Activated gamma-delta T cell (primary cell): ENCODE measurements at places on chromosomes 11 and 22.

DNA sequence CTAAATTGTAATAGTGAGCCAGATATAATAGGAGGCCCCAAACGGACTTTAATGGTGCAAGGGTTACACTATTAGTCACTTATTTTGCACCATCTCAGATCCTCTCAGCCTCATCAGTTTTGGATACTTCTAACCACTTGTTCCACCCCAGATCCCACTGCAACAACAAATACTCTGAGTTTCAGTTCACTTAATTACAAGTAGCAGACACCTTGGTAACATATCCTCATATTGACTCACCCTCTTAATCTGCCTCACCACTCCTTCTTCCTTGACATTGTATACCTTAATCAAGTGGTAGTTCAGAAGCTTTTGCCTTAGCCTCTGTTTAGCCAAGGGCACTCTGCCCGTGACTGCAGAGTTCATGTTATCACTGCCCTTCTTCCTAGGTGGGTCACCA, 256.1 kb upstream of the UBASH3B start:
- DNase-seq = no peak

GRCh38 chr11:80925321-80925720, 1484.5 kb upstream of the TENM4 start:
- DNase-seq = no peak

DNA sequence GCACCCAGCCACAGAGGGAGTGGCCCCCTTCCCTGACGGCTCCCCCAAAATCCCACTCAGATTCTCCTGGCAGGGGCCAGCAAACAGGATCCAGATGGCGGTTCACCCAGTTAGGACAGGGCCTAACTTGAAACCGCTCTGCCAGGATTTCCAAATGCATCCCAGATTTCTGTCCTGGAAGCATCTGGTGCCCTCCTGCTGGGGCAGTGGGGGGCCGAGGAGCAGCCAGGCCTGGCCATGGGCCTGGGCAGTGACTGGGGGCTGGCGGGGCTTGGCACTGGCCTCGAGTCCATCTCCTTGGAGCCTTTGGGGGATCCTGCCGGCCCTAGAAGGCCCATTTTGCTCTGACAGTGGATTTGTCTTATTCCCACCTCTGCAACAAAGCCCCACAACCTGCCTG, 17.9 kb upstream of the EMID1 start:
- no peak for DNase-seq

DNA sequence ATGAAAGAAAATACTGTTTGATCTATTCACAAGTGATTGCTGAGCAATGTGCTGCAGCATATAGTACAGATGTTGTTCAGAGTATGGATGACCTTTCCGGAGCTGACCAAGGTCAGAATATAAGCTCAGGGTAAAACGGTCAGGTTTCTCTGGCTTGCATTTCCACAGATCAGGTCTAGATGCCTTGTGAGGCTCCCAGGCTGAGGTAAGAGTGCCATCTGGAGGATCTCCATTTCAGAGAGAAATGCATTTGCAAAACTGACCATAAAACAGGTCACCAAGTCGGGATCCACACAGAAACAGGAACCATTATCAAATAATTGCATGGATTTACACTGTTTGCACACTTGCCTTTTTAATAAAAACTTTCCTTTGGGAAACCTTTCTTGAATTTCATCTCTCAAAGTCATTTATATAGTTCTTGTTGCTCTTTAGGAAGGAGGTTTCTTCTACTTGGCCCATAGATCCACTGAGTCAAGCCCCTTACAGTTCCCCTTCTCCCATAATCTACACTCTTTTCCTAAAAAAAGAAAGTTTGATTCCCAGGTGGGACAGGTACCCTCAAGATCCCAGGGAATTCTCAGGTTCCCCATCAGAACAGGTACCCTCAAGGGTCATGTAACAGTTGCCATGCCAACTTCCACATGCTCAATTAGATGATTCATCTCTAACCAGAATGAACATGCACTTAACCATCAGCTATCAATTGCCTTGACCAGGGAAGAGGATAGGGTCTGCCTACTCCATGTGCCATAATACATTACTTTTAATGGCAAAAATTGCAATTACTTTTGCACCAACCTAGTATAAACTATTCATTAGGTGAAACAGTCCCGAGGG, 25.0 kb upstream of the TMPRSS5 start:
- DNase-seq = no peak

DNA sequence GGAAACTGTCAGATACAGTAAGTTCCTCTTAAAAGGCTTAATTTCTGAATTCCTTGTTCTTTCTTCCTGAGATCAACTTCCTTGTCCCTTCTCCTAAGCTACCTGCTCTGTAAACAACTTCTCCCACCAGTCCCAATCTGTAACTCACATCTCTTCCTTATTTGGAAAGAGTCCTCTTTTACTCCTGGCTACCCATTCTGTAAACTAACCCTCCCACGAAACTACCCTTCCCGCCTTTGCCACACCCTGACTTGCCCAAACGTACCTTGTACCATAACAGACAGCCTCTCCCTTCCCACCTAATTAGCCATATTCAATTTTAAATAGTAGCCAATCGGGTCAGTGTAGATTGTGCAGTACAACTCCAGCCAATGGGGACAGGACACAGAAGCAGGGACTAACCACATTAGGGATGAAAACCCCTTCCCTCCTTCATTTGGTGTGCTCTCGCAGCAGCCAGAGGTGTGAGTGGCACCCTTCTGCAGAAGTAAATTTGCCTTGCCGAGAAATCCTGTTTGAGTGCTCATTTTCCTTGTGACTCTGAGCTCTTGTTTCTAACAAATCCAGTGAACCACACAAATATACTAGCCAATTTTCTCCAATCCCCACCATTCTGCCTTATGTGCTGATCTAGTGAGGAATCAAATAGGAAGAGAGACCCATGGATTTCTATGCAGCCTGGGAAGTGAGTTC, 49.5 kb downstream of the ZNF280B start:
- DNase-seq = no peak

- DNase-seq = no peak
These were observed 37.3 kb upstream of the MYH9 start for GRCh38 chr22:36424901-36425579.

- no peak for DNase-seq
These were observed 212.6 kb downstream of the DBX1 start for GRCh38 chr11:19947537-19948114.

- DNase-seq = no peak
These were observed 79.7 kb upstream of the HORMAD2 start for GRCh38 chr22:30000566-30000965.

DNA sequence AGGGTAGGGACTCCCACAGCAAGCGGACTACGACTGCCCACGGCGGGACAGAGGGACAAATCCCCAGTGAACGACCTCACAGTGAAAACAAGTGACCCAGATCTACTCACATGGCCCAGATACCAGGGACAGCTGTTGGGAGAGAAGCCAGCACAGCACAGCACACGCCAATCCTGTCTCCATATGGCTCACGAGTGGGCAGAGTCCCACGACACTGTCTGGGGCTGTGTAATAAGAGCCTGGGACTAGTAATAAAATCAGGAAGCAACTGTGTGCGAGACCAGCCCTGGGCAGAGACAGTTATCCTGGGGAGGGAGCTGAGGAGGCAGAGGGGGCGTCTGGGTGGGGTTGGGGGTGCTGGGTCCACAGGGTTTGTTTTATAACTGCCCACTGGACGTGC, 385.0 kb downstream of the CTTN start:
- DNase-seq = no peak

GRCh38 chr11:46690702-46691101, 9.7 kb downstream of the ARHGAP1 start:
- no peak for DNase-seq

DNA sequence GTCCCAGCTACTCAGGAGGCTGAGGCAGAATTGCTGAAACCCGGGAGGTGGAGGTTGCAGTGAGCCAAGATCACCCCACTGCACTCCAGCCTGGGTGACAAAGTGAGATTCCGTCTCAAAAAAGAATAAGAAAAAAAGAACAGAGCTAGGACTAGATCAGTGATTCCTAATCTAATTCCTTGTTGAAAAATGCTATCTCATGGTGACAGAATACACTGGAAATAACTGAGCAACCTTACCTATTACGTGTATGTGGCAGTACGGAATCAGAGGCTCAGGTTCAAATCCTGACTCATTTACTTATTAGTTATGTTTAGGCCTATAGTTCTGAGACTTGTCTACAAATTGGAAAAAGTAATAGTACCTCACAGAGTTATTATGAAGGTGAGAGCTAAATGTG, 19.5 kb upstream of the RCE1 start:
- no peak for DNase-seq

DNA sequence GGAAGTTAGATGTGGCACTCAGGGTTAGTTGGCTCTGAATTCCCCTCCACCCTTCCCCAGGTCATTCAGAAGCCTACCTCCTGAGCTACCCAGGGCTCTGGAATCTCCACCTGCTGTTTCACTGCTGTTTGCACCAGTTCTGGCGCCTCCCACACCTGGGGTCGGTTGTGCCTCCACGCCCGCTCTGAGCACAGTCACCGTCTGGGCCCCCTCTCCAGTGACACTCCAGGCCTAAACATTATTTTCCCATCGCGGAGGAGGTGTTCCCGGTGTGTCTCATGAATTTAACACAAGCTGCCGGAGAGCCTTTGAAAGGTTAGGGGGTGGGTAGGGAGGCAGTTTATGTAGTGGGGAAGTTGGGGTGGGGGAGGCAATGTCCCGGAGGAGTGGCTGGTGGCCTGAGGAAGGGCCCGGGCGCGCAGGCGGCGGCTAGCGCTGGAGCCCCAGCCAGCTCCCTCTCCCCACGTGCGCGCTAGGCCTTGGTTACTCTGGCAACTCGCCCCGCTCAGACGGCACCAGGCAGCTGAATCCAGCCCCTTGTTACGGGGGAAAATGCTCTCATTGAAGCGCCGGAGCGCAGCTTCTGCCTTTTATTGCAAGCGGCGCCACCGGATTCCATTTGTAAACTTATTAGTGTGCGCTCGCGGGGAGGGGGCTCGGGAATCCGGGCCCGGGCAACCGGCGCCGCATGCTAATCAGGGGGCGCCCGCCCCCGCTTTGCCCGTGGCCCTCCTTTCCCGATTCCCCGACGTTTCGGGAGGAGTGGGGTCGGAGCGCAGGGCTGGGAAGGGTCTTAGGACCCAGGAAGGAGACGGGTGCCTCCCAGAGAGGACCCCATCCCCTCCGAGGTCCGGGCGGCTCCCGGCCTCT, 52.4 kb downstream of the GRIK4 start:
- DNase-seq = no peak

DNA sequence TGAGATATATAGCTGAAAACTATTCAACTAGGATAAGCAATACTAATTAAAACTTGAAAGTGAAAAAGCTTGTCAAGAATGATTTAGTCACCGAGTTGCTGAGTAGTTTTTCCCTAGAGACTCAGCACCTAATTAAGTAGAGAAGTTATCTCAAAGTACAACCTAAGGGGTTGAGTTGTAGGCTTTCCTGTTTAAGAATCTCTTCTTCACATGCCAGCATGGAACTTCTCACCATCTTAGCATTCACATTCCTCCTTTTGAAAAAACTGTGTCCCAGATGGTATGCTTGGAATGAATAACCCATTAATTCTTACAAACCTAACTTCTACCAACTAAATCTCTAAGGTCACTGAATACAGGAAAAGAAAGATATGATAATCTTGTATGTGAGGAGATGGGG, 303.3 kb upstream of the ZC3H12C start:
- DNase-seq = no peak

DNA sequence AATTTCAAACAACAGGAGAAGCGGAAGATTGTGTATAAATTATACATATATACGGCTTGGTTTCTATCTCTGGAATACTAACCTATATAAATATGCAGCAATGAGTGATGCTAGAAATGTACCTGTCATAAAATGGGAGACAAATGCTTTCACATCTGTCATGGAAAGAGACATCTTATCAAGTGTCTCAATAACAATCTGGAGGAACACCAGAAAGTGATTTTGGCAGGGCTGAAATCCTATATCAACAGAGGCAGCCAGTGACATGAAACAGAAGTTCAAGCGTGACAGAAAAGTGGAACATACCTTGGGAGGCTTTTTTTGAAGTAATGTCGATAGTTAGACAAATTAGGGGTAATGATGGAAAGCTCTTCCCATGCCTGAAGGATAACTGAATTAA, 834.6 kb downstream of the JRKL start:
- DNase-seq = no peak

- DNase-seq = no peak
These were observed 8.8 kb upstream of the CTSD start for GRCh38 chr11:1772270-1773130.

- no peak for DNase-seq
These were observed 1.7 kb upstream of the CRYBB1 start for GRCh38 chr22:26619510-26619909.

GRCh38 chr11:94666792-94667721, 99.9 kb downstream of the PIWIL4 start:
- DNase-seq = no peak

- no peak for DNase-seq
These were observed 44.7 kb downstream of the SWAP70 start for GRCh38 chr11:9708544-9708943.

- DNase-seq = no peak
These were observed 483.0 kb downstream of the MN1 start for GRCh38 chr22:27318516-27318915.

- DNase-seq = no peak
These were observed 114.7 kb downstream of the SGSM3 start for GRCh38 chr22:40484906-40485669.

GRCh38 chr22:49209452-49210195, 618.0 kb downstream of the BRD1 start:
- DNase-seq = no peak

DNA sequence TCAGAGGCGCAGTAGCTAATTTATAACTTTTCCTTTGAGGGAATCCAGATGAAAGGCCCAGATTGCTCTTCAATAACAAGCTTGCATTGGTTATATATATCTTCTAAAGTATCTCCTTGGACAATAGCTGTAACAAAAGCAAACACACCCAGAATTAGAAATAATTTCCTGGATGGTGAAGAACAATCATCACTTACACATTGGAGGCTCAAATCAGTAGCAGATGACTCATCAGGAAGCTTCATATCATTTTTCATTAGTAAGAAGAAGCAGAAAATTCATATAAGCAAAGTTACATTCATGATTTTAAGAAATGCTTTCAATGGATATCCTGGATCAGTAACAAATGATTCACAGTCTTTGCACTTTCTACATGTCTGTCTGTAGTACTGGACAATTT, 173.6 kb upstream of the CCDC90B start:
- DNase-seq = no peak

DNA sequence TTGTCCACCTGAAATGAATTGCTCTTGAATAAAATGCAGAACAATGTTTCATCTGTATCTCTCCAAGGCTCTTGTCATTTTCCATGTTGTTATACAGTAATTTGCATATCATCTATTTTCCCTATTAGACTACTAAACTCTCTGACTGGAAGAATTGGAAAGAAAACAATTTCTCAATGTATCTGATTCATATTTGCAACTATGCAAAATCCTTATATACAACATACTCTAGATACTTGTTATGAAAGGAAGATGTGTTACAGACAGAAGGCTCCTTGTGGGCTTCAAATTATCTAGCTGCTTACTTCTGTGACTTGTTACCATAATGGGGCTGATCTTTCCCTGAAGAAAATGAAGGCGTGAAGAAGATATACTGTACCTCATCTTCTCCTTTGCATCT, 9.6 kb upstream of the SERGEF start:
- no peak for DNase-seq
